ENCODE measurements at places on chromosomes 4 and X. TPM values are rescaled to one million over a fixed set of nuclear protein-coding genes. Genes with fewer than 3 reads are reported as not detected.

DNA sequence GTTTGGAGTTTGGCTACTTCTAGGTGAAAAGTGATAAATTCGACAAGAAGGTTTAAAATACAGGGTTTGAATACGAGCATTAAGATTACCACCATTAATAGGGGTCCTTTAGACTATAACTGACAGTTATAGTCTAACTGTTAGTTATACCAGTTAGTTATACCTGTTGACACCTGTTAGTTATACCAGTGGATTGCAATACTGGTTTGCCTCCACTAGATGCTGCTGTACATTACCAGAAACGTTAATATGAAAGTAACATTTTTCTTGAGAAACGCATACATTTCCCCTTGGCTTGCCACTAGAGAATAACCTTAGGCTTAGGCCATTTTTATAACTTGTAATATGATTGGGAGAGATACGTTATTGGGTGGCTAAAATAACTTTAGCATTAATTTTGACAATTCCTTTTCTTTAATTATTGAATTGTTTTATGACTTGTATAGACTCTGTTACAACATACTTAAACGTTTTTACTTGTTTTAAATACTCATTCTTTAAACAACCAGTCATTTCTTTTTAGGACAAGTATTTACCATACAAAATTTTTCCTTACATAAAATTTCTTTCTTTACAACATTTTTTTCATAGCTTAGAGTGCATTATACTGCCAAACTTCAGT lies 911.2 kb downstream of the FSTL5 start:
- no peak overlapping the region for H3K27ac ChIP-seq
- no peak for DNase-seq
- H3K27me3 ChIP-seq = no peaks in the 10 kb centered on the region
- H3K4me1 ChIP-seq = no peaks in the 10 kb centered on the region

FHIP1A gene
- 1.00 TPM for polyA plus RNA-seq

FAM47E gene
- 6.2 TPM for polyA plus RNA-seq

UGT2A1 gene
- not detected for polyA plus RNA-seq

- H3K36me3 ChIP-seq = no peaks in the 10 kb centered on the region
- H3K4me1 ChIP-seq = no peaks in the 10 kb centered on the region
- H3K27ac ChIP-seq = no peak overlapping the region
These were observed 24.1 kb downstream of the C4orf50 start for GRCh38 chr4:5993876-5994811.

GRCh38 chrX:91434351-91435168 lies at the start of gene PABPC5:
Gene PABPC5, plus strand, starts transcription at chrX:91434839. Its CDS starts 739 bp downstream, at chrX:91435578.
- H3K27me3 ChIP-seq = no peaks in the 10 kb centered on the region
- H3K27ac ChIP-seq = peak within 1 kb of the TSS; percentile 60
- H3K4me1 ChIP-seq = no peaks in the 10 kb centered on the region

GRCh38 chr4:143344774-143345173 lies 8.1 kb downstream of the GAB1 start:
- DNase-seq = no peak
- H3K27me3 ChIP-seq = no peaks in the 10 kb centered on the region
- no peaks in the 10 kb centered on the region for H3K36me3 ChIP-seq

DNA sequence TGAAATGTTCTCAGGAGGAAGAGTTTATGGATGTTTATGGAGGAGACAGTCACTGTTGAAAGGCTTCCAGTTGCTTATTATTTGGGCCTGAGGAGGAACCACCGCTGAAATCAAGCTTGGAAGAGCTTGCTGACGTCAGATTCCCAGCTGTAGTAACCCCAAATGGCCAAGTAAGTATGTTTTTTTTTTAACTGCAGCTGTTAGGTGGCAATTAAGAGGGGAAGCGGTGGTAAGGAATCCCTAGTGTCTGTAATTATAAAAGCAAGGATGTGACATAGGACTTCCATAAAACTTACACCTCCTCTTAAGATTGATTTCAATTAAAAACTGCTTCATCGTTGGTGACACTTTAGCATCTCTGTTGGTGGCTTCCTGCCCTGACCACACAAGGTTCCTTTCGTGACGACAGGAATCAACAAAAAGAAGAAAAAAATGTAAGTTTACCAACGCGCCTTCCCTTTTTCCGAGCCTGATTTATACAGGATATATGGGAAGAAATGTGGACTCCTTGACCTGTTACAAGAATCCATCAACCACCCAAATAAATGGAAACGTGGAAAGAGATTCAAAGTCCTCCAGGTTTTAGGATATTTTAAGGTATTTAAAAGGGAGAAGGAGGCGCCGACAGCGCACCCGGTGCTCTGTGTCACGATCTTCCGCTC lies 884 bp downstream of the RELL1 start:
- H3K4me3 ChIP-seq = peak overlapping the region; percentile 75
- peak overlapping the region; percentile 98 for H3K27ac ChIP-seq
- H3K4me1 ChIP-seq = peaks cover 60% of the 10 kb centered on the region
- no peaks in the 10 kb centered on the region for H3K27me3 ChIP-seq
- H3K36me3 ChIP-seq = no peaks in the 10 kb centered on the region
- no peak for DNase-seq

EREG gene
- 0.62 TPM for polyA plus RNA-seq

- H3K4me1 ChIP-seq = no peaks in the 10 kb centered on the region
- no peak overlapping the region for H3K4me3 ChIP-seq
- DNase-seq = no peak
- no peak overlapping the region for H3K27ac ChIP-seq
These were observed 78.3 kb downstream of the FHDC1 start for GRCh38 chr4:153014460-153014859.

DNA sequence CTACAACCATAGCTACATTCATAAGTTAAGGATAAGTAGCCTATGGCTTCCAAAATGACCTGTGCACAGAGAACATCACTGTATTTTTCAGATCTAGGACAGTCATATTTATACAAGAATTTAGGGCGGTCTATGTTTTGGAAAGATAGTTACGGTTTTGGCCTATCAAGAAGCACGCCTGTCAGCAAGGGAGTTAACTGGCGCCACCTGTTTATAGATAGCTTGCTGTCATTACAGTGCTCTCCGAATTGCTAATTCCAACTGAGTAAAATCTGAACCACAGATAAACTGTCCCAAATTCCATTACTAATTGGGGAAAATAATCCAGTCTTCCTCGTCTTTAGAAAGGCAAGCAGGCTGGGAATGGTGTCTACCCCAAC lies 646 bp downstream of the ABCB7 start:
- H3K4me3 ChIP-seq = peak overlapping the region; percentile 66
- peak overlapping the region; percentile 83 for H3K27ac ChIP-seq
- peak; percentile 7 for DNase-seq
- H3K27me3 ChIP-seq = no peaks in the 10 kb centered on the region
- H3K4me1 ChIP-seq = peaks cover 20% of the 10 kb centered on the region
- no peaks in the 10 kb centered on the region for H3K36me3 ChIP-seq

GRCh38 chr4:163815776-163816175 lies 321.3 kb downstream of the TMA16 start:
- no peaks in the 10 kb centered on the region for H3K4me1 ChIP-seq
- H3K36me3 ChIP-seq = no peaks in the 10 kb centered on the region
- no peak for DNase-seq
- no peaks in the 10 kb centered on the region for H3K27me3 ChIP-seq
- H3K4me3 ChIP-seq = no peak overlapping the region

CCNQ gene
- polyA plus RNA-seq = 36.5 TPM

TRAPPC11 gene
- 10.6 TPM for polyA plus RNA-seq

SLC7A11 gene
- polyA plus RNA-seq = 1.5 TPM

GRCh38 chrX:27675493-27675892 lies 85.3 kb downstream of the DCAF8L2 start:
- no peaks in the 10 kb centered on the region for H3K27me3 ChIP-seq
- no peaks in the 10 kb centered on the region for H3K4me1 ChIP-seq
- DNase-seq = no peak
- no peaks in the 10 kb centered on the region for H3K36me3 ChIP-seq
- no peak overlapping the region for H3K4me3 ChIP-seq
- H3K27ac ChIP-seq = no peak overlapping the region

SOWAHB gene
- polyA plus RNA-seq = 2.0 TPM

GRCh38 chrX:108511721-108512120 lies 72.1 kb downstream of the COL4A5 start:
- no peak overlapping the region for H3K4me3 ChIP-seq
- no peak overlapping the region for H3K27ac ChIP-seq
- no peaks in the 10 kb centered on the region for H3K36me3 ChIP-seq
- peaks cover 8% of the 10 kb centered on the region for H3K4me1 ChIP-seq

All from stomach (tissue), 19 donors.